ENCODE measurements at places on chromosomes 16 and 17.

DNA sequence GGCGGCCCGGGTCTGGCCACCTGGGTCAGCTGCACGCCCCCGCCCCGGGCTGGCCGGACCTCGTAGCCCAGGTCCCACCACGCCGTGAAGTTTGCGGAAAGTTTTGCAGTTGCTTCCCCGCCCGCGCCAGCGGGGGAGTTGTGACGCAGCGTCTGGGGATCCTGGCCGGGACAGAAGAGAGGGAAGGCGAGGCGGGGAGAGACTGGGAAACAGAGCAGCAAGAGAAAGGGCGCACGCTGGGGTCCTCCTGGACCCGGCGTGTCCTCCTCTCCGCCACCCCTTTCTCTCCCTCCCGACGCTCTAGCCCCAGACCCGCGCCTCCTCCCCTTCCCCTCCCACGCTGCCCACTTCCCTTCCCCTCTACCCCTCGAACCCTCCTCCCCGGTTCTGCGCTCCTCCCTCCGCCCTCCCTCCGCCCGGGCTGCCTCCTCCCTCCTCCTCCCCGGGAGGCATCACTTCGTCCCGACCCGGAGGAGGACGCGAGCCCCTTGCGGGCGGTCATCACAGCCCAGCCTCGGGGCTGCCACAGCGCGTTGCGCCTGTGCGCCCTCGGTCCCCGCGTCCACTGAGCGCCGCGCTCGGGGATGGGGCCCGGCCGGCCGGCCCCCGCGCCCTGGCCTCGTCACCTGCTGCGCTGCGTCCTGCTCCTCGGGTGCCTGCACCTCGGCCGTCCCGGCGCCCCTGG lies at the start of gene MRC2:
Gene MRC2 (plus strand): TSS at position 452 of the 685 bp plus-strand sequence. CDS start 133 bp downstream, at position 585.
- DNase-seq = peak; percentile 28

GRCh38 chr17:63285551-63285950 lies 160.6 kb downstream of the CYB561 start:
- DNase-seq = no peak

DNA sequence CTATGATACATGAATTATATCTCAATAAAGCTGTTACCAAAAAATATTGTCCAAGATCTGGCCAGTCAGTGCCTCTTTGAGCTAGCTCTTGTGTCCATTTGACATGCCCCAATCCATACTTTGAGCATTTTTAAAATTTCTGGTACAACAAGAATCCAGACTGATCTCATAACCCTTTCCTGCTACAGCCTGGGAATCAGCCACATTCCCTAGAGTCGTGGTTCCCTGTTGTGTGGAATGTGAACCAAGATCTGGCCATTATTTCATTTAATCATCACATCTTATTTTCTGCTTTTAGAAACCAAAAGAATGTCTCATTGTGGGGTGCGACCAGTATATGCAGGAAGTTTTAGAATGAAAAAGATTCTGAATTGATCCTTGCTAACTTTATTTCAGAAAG lies 34.3 kb upstream of the RPRML start:
- DNase-seq = no peak

DNA sequence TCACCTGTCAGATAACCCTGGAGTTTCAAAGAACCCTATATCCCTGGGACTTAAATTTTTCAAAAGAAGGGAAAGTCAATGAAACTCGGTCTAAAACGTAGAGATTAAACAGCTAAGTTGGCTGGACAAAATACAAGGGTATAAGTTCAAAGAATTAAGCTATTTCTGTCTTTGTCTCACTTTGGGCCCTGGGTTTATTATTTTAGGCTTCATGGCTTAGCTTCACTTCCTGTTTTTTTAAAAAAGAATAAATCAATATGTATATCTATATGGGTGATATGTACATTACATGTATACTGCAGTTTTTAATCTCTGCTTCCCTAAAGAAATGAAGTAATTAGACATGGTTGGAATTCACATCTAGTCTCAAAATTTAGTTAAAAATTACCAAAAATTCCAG lies 132.3 kb downstream of the TRIM37 start:
- DNase-seq = no peak

- DNase-seq = no peak
Measured at GRCh38 chr16:27969574-27969973, 93.9 kb downstream of the GSG1L start.

- no peak for DNase-seq
Measured at GRCh38 chr17:78995022-78995760, 14.4 kb downstream of the CANT1 start.

DNA sequence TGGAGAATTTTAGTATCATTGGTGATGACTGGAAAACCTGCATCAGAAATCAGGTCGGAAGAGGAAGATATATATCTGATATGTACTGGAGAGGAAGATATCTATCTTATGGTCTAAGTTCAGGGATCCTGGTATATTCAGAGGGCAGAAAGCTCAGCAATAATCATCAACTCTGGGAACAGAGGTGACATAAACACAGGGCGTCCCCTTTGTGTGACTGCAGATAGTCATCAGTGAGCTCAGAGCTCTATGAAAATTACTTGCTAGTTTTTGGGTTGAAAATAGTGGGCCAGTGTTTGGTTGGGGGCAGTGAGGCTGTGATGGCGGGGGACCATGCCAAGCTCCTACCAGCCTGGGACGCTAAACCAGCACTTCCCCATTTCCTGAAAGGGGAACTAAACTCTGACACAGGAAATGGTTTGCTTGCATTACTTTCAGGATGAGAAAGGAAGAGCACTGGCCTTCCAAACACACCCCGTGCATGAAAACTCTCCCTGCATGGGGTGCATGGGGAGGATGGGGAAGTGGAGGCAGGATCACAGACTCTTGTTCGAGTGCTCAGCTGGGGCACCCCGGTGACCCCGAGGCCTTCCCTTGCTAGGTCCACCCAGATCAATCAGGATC lies 15.8 kb downstream of the NOD2 start:
- DNase-seq = peak; percentile 53

DNA sequence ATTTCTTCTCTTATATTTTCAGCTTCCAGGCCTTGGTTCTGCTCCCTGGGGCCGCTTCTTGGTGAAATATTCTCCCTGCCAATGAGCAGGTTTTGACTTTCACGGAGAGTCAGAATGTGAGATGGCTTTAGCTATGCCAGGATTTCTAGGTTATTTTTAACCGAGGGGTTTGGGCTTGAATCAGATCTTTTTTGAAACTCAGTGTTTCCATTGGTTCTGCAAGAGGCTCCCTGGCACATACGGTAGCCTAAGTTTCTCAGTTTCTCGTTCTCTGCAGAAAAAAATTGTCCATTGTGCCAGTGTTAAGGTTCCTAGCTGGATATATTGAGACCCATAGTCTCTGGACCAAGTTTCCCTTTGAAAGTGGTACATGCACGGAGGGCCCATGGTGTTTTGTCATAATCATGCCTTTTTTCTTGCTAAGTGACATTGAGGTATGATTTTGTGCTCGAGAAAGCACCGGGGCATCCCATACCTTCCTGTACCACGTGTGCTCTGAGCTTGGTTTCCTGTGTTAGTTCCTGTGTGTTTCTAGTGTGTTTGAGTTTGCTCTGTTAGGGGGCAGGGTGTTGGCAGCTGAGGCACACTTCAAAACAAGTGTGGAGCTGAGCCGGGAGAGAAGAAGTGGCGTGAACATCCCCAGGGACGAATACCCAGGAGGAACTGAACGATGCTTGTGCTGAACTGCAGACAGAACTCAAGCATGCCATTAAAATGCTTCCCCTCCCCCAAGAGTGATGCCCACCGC lies 127.2 kb downstream of the HS3ST3B1 start:
- peak; percentile 29 for DNase-seq

- no peak for DNase-seq
Measured at GRCh38 chr16:4204521-4204920, 37.4 kb downstream of the SRL start.

- no peak for DNase-seq
Measured at GRCh38 chr16:15874745-15875314, 13.6 kb downstream of the CEP20 start.

DNA sequence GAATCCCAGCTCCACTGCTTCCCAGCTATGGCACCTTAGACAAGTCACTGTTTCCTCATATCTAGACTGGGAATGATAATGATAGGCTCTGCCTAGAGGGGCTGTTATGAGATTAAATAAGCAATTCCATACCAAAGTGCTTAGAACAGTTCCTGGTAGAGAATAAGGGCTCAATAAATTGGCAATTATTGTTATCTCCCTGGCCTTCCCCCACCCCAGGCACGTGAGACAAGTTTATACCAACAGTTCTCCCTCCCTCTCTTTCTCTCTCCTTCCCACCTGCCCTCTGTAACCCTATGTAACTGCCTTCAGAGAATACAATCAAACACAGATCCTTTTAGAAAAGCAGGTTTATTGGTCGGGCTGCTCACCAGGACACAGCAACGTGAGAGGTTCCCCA lies 13.9 kb upstream of the STAT3 start:
- DNase-seq = no peak

GRCh38 chr16:53743149-53743566 lies 39.2 kb downstream of the FTO start:
- DNase-seq = peak; percentile 6

- no peak for DNase-seq
Measured at GRCh38 chr16:25546791-25547190, 145.0 kb upstream of the HS3ST4 start.

DNA sequence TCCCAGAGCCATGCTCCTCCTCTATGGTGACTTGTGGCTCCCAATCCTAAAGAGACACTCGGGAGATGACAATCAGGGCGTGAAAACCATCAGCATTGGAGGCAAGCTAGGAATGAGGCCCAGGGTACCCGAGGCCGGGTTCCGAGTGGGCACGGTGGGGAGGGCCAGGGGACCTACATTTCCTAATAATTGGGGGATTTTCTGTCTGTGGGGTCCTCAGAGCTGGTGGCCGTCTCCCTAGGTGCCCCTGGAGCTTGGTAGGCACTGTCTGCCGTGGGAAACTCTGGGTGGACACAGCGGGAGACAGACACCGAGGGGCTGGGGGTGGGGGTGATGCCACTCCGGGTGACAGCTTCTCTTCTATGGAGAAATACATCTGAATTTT lies 312.5 kb upstream of the TNRC6C start:
- no peak for DNase-seq

All from germinal center (tissue), 1 donor.